ENCODE measurements at places on chromosomes 5 and 9.

DNA sequence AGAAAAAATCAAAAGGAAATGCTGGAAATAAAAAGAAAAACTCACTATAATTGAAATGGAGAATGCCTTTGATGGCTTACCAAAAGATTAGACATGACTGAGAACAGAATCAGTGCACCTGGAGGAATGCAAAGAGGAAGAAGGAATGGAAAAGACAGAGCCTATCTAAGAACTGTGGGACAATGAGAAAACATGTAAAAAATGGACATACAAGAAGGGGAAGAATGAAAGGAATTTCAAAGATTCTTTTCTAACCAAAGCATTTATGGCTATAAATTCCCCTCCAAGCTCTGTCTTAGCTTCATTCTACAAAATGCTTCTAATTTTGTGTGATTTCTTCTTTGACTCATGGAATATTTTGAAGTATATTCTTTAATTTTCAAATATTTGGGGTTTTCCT lies 47.5 kb upstream of the CLK4 start:
- DNase-seq = no peak

DNA sequence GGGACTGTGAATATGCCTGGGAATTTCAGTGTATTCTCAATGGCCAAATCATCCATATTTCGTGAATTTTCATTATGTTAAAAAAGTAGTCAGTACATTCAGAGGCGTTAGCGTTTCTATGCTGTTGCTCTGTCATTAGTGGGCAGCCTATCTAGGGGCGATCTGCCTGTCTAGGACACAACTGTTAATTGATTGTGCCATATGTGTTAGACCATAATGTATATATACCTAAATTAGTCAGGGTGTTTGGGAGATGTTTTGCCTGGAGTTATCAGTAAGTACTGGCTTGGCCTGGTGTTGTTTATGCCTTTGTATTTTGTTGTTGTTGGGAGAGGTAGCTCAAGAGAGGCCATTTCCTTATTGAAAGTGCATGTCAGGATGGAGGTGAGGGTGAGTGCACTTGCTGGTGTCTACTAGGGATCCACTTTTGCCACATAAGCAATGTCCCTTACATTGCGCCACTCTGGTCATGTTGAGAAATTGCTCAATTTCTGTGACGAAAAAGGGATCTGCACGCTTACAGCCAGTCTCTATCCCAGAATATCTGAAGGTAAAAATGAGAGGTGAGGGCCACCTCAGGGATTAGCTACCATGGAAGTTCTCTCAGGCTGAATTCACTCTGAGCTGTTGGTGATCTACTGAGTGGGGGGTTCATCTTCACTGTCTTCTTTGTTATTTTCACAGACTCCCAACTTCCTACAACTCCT lies 123.3 kb downstream of the ST8SIA4 start:
- no peak for DNase-seq

GRCh38 chr5:134582281-134582680 lies 50.3 kb downstream of the SAR1B start:
- no peak for DNase-seq

GRCh38 chr5:31516802-31517201 lies 15.1 kb downstream of the DROSHA start:
- DNase-seq = no peak

DNA sequence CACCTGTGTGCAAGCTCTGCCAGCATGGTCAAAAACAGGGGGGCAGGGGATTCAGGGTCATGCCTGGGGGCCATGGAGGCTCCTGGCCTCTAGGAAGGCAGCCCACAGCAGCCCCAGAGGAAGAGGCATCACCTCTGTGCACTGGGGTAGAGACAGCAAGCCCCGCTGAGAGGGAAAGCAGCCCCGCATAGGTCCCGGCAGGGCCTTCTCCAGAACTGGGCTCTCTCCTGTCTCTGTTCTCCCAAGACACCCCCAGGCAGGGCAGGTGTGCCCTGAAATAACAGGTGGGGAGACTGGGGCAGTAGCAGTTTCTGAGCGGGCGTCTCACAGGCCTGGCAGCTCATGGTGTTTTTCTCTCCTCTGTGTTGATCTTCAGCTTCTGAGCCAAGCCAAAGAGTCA lies 279.1 kb downstream of the HSPA4 start:
- no peak for DNase-seq

GRCh38 chr9:91766315-91767069 lies 183.5 kb downstream of the ROR2 start:
- no peak for DNase-seq

DNA sequence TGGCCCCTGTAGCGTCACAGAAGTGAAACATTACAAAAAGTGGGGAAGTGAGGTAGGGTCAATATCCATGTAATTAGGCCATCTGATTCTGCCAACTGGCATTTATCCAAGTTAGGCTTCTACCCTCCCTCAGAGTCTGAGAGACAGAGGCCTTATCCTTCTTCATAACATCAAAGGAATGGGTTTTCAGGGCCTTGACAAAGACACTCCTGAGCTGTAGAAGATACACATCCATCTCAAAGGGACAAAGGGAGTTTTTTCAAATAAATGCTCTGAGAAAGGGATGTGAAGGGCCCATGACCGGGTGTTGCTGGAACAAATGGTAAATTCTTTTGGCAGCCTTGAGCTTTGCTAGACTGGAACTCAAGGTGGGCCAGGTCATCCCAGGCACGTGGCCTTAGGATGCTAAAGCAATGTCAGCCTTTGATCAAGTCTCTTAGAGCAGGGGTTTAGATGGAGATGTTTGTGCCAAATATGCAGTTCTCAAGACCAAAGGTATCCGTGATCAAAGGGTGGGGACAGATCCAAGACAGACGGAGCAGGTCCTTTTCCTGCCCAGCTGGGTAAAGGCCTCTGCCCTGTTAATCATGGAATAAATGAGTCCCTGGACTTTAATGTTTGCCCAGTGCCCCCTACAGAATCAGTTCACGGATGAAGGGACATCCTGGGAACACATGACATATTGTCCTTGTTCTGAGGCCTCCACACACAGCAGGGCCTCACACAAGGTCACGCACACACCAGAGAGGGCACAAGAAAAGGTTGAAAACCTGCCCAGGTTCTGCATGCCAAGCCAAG lies 10.0 kb upstream of the FAM169A start:
- no peak for DNase-seq

DNA sequence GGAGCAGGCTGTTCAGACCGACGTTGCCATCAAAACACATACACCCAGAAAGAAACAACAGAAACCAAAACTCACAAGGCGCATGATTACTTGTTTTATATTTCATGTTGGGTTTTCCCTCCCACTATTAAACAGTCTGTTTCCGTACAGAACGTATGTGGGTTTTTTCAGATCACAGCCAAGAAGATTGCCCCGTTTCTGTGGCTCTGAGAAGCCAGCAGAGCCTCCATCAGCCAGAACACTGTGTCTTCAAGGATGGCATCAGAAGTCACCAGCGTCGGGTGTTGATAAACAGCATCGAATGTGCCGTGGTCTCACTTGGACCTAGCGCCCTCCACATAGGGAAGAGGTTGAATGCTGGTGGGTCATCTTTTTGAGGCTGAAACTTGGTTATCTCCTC lies 42.8 kb downstream of the FAM78A start:
- no peak for DNase-seq

DNA sequence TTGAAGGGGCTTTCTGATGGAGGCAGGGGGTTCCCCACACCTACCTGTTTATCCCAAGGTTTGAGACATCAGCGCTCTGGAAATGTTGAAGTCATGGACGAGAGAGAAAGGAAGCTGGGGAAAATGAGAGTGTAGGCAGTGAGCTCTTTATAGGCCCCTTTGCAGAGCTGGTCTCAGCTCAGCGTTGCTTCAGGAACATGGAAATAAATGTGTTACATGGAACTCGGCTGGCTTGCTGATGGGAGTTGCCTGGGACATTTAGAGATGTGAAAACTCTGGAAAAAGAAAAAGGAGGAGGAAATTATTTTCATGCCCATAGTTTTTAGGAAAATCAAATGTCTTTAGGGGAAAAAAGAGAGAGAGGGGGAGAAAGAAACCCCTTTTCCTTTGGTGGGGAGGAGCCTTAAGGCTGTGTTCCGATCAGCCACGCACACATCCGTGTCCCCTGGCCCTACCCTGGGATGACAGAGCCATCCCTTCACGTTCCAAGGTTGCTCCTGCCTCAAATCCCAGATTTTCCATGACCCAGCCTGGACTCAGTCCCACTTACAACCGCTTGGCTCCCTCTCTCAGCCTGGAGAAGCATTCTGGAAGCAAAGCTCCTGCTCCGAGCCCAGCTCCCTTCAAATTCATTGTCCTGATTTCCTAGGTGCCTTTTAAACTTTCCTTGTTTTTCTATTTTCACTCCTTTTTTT lies 78.3 kb downstream of the COL27A1 start:
- no peak for DNase-seq

GRCh38 chr9:132412089-132412488 lies 2.1 kb downstream of the CFAP77 start:
- DNase-seq = no peak

DNA sequence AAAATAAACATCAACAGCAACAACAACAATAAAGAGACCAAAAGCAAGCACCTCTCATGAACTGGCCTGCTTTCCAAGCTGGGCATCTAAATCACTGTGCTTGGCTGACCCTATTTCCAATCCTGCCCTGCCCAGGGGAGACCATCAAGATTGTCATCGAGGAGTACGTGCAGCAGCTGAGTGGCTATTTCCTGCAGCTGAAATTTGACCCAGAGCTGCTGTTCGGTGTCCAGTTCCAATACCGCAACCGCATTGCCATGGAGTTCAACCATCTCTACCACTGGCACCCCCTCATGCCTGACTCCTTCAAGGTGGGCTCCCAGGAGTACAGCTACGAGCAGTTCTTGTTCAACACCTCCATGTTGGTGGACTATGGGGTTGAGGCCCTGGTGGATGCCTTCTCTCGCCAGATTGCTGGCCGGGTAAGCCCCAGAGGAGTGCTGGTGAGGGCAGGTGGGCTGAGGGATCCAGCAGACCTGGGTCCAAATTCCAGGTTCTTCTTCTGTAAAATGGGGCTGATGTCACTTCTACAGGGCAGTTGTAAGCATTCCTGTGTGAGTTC lies 15.6 kb downstream of the PTGS1 start:
- no peak for DNase-seq

DNA sequence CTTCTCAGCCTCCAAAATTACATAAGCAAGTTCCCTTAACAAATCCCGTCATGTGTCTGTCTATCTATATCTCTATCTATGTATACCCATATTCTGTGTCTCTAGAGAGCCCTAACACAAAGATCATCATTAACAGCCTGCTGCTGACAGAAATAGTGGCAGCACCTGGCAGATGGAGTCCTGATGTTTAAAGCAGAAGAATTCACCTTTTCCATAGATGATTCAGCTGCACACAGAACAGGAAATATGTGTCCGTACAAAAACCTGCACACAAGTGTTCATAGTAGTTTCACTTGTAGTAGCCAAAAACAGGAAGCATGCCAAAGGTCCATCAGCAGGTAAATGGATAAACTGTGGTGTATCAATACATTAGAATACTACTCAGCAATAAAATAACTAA lies 45.0 kb upstream of the ACO1 start:
- DNase-seq = no peak

DNA sequence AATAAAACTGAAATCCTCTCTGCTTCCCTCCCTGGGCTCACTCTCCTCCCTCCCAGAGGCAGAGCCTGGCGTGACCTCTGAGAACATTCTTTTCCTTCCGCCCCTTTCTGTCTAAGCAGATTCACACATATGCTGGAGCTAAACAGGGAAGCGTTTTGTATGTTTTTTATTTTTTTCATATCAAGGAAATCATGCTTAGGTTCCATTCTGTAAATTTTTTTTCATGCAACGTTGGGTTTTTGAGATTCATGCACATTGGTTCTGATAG lies 20.2 kb upstream of the BARHL1 start:
- no peak for DNase-seq

DNA sequence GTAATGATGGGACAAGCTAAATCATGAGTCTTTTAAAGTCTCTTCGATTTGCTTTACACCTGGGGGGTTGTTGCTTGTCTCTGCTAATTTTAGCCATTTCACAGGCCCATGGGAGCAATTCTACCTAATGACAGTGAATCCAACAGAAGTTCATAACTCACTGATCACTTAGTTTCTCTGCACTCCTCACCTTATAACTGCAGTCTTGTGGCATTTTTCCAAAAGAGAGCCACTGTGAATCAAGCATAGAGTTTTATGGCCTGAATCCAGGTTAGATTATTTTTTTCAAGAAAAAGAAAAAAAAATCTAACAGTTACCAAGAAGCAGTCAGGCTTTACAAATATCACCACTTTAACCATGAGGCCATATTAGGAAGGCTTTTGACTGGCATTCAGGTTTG lies 1.5 kb upstream of the IL7R start:
- DNase-seq = no peak

- no peak for DNase-seq
Measured at GRCh38 chr5:78526049-78526525, 122.5 kb downstream of the LHFPL2 start.

GRCh38 chr5:110027527-110028322 lies 338.0 kb downstream of the MAN2A1 start:
- DNase-seq = no peak

GRCh38 chr9:79020276-79020675 lies 551.5 kb upstream of the TLE4 start:
- DNase-seq = peak; percentile 94

DNA sequence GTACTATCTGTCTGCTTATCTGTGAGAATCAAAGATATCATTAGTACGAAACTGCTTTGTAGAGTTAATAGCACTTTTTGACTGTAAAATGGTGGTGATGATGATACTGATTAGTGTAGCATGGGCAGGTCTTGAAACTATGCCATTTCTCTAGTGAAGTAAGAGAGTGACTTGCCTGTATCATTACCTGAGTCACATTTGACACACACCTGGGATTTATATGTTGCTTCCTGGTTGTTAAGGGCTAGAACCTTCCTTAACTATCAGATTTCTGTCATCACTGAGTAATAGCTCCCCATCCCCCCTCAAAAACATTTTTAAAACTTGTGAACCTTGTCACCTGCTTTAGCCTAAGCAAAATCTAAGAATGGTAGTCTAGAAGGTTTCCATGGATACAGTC lies 135.6 kb upstream of the RORB start:
- no peak for DNase-seq

DNA sequence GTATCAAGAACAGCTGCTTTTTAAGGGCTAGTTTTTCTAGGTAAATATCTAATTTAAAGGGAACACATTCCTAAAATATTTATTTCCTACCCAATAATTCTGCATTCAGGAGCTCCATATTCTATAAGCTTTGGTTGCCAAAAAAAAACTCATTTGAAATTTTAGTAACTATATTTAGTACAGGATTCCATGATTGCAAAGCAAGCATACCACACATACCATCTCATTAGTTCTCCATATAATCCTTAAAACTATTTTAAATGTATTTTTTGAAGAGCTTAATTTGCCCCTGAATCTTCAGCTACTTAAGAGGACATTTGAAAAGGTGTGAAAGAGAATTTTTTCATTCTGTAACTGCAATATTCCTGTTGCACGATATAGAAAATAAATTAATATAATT lies 877.0 kb downstream of the NR2F1-AS1 start:
- no peak for DNase-seq

DNA sequence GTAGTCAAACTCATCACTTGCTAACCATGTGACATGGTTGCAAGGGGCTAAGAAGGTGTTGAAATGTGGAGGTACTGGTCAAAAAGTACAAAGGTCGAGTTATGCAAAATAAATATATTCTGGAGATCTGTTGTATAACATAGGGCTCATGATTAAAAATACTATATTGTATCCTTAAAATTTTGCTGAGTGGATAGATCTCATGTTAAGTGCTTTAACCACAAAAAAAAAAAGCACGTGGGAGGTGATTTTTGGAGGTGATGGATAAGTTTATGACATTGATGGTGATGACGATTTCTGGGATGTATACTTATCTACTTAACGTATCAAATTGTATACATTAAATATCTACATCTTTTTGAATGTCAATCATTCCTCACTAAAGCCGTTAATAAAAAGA lies 96.2 kb upstream of the PAPPA start:
- DNase-seq = no peak

Data from NCI-H1105 (cell line).